ENCODE measurements at places on chromosomes 4 and X.

DNA sequence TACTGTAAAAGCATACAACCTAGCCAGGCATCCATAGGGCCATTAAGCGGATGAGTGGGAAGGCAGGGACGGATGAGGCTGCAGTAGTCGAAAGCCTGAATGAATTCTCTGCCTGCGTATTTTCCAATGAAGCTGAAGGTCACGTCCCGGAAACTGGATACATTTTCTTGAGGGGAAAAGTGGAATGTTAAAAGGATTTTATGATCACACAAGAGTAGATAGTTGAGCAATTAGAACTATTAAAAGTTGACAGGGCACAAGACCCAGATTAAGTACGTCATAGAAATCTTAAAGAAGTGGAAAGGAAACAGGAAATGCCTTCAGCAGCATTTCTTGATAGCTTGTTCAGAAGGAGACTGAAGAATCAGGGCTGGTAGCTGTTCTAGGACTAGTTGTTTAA lies 98.3 kb upstream of the CXXC4 start:
- DNase-seq, result no peak

DNA sequence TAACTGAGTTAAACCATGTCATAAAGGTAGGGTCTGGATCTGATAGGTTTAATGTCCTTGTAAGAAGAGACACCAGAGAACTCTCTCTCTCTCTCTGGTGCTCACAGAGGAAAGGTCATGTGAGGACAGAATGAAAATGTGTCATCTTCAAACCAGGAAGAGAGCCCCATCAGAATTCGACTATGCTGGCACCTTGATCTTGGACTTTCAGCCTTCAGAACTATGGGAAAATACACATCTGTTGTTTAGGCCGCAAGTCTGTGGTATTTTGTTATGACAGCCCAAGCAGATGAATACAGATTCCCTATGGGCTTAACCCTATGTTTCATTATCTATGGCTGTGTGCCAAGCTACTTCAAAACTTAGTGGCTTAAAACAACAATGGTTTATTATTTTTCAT lies 105.5 kb upstream of the DDIT4L start:
- no peak for DNase-seq

DNA sequence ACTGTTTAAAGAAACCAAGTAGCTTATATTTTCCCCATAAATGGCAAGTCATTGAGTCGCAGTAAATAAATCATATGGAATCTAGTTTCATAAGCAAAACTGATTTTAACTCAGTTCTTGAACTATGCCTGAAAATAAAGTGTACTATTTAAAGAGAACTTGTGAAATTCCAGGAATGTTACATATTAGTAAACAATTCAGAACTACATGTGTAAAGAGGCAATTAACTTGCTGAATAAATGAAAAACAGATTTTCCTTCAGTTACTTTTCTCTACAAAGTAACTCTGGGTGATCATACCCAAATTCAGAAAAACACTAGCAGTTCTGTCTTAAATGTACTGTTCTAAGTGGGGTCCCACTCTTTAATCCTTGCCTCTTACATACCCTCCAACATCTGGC lies 236.1 kb upstream of the EDNRA start:
- DNase-seq, result no peak

GRCh38 chr4:117596917-117597480 lies 437.3 kb upstream of the NDST3 start:
- DNase-seq, result no peak

GRCh38 chr4:38805530-38806145 lies 1.0 kb upstream of the TLR1 start:
- no peak for DNase-seq

GRCh38 chr4:167021545-167022155 lies 212.6 kb downstream of the SPOCK3 start:
- peak; percentile 3 for DNase-seq

DNA sequence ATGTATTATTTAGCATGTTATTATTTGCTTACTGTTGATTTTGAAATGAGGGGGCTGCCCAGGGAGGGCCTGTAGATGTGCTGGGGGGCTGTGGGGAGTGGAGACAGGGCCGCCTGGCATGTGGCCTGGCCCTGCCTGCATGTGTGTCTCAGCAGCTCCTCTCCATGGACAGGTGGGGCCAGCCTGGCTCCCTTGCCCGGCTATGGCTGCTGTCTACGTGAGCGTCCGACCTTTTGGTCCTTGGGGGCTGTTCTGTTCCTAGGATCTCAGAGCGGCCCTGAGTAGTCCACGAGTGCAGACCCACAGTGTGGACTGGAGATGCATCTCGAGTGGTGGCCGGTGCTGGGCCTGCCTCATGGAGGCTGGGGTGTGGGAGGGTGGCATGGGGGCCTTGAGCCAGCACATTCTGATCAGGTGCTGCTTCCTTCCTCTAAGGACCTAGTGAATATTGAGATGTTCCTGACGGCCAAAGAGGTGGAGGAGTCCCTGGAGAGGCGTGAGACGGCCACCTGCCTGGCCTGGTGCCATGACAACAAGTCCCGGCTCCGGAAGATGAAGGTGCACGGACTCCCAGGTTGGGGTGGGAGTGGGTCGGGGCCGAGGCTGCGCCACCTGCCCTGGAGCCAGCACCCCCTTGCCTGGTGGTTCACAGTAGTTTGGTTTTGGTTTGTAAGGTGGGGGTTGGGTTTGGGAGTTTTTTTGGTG lies 24.9 kb upstream of the UVSSA start:
- no peak for DNase-seq

- no peak for DNase-seq
These were observed 8.5 kb upstream of the NFKB1 start for GRCh38 chr4:102492531-102493241.

GRCh38 chrX:18691431-18691830 lies 16.0 kb upstream of the PPEF1 start:
- DNase-seq, result no peak

- DNase-seq, result no peak
These were observed 201.0 kb downstream of the FBXW7 start for GRCh38 chr4:152334931-152335330.

DNA sequence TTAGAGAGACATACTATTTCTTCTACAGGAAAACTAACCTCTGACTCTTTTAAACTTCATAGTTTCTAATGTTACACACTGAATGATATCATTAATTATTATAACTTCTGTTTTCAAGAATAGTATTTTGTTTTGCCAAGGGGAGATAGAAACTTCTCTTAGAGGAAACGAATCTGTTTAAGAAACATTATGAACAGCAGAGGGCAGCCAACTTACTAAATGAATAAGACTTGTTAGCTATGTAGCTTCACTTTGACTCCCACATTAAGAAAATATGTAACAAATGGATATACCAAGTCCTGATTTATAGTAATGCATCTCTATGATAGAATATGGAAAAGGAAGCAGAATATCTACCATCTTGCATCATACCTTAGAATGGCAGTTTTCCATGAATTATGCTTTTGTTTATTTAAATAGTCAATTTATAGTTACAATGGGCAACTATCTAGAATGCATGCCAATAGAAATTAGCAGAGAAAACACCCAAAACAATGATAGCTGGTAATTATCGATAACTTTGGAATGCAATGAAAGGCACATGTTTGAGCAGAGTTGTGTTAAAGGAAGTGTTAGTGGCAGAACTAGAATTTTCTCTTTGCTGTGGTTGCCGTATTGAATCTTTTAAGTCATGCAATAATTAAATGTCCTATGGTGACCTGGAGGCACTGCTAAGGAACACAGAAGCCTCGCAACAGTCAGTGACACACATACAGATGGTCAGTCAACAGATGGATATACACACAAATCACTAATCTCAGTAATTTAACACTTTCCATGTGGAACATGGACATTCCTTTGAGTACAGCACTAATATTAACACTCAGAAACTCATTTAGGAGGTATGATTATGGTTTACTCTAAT lies 105.7 kb upstream of the PDLIM3 start:
- DNase-seq, result peak; percentile 17

DNA sequence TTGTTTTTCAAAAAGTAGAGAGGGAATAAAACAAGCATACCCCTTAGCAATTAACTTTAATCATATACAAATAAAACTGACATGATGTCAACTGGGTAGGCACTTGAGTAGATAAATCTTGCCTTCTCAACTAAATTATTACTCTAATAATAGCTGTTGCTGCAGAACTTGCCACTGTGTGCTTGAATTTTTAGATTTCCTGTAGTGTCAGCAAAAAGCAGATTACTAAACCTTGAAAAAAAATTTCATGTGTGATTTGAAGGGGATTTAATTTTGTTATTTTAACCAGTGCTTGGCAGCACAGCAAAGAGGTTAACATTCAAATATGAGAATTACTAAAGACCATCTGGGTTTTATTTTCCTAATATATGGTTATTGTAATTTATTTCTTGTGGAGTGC lies 438.3 kb upstream of the SPANXN1 start:
- no peak for DNase-seq

GRCh38 chr4:48490012-48490679 lies at the start of gene ZAR1:
Gene ZAR1, plus strand, starts transcription at chr4:48490252. Its CDS starts 40 bp downstream, at chr4:48490292.
- DNase-seq, result no peak

DNA sequence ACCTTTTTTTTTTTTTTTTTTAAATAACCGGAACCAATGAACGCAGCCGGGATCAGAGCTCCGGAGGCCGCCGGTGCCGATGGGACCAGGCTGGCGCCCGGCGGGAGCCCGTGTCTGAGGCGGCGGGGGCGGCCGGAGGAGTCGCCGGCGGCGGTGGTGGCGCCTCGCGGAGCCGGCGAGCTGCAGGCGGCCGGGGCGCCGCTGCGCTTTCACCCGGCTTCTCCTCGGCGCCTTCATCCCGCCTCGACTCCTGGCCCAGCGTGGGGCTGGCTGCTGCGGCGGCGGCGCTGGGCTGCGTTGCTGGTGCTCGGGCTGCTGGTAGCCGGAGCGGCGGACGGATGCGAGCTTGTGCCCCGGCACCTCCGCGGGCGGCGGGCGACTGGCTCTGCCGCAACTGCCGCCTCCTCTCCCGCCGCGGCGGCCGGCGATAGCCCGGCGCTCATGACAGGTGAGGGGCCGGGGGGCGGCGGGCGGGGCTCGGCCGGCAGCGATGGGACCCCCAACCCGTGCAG lies 337 bp downstream of the STIM2 start:
- DNase-seq, result peak; percentile 67

GRCh38 chr4:177339477-177340374 lies 30.1 kb downstream of the NEIL3 start:
- peak; percentile 36 for DNase-seq

DNA sequence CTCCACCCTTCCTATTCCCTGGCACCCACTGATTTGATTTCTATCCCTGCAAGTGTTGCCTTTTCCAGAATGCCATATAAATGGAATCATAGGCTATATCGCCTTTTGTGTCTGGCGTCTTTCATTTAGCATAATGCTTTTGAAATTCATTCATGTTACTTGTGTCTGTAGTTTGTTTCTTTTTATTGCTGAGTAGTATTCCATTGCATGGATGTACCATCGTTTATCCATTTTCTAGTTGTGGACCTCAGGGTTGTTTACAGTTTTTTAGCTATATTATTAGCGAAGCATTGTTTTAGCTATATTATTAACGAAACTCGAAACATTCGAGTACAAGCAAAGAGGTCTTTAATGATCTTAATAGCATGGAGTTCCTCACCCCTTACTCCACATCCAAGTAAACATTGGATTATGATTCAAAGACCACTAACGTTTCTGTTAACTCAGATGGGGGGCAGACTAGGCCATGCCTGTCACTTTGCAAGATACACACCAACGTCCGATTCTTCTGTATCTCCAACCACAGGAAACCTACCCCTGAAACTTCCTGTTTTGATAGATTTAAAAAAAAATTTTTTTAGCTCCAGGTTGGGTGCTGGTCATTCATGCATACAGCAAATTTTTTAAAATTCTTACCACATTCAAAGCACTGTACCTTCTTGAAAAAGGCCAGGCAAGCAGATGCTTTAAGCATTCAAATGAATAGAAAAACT lies 1.1 kb downstream of the DCK start:
- DNase-seq, result no peak

DNA sequence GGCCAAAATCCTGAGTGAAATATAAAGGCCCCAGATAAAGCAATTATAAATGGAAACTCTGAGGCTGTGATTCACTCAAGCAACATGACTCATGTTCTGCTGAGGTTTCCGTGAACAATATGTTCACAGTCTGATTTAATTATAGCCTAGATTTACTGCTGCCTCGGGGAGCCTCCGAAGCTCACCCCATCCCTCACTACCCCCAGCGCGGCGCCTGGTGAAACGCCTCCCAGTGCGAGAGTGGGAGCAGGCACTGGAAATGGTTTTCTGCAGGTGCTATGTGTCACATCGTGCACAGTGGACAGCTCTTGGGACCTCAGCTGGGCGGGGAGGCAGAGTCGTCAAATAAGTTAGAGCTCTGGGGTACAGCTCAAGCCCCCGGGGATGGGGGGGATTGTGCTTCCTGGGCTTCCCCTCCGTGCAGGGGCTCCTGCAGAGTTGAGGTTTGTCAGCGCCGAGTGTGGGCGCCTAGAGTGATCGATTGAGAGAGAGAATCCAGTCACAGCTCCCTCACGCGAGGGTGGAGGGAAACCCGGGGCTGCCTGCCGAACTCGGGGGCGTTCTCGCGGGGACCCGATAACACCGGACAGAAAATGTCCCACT lies 110.6 kb downstream of the PHKA2 start:
- no peak for DNase-seq

DNA sequence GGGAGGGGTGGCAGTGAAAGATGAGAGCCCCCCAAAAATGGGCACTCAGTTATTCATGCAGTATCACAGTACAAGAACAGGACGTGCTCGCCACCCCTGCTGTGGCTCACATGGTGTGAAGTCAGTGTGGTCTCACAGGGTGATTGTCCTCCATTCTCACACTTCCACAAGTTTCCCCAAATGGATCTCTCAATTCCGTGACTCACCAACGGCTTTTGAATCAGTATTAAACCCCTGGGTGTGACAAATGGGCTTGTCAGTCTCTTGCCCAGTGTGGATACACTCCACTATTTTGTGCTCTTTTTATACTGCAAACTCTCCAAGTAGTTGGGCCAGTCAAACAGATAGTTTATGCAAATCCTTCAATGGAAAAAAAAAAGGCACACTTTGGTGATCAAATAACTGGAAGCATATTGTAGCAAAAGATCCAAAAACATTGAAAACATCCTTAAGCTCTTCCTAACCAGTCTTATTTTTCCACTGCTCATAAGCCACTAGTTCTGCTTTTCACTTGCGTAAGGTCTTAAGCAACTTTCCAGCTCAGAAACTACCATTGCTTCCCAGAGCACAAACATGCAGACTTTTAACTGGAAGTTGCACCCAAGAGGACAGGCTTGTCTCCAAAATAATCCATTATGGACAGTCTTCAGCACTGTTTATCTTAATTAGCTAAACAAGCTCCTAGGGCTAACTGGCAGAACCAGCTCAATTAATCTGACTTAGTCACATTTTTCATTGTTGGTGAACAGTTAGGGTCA lies 365.7 kb downstream of the PPP3CA start:
- no peak for DNase-seq

- DNase-seq, result no peak
These were observed 128.2 kb downstream of the FRYL start for GRCh38 chr4:48651914-48652313.

GRCh38 chr4:186134257-186134656 lies 29.8 kb downstream of the FAM149A start:
- no peak for DNase-seq

DNA sequence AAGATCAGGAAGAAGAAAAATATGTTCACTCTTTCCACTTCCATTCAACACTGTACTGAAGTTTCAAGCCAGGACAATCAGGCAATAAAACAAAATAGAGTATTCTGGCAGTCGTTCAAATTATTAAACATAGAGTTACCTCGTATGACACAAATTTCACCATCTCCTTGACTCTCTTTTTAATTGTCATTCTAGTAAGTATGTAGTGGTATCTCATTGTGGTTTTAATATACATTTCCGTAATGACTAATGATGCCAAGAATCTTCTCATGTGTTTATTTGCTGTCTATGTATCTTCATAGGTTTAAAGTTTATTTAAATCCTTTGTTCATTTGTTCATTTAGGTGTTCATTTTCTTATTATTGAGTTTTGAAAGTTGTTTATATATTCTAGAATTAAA lies 352.2 kb downstream of the IDS start:
- DNase-seq, result no peak

All from HuH-7 (cell line).